ENCODE measurements at places on chromosomes 4 and X.

DNA sequence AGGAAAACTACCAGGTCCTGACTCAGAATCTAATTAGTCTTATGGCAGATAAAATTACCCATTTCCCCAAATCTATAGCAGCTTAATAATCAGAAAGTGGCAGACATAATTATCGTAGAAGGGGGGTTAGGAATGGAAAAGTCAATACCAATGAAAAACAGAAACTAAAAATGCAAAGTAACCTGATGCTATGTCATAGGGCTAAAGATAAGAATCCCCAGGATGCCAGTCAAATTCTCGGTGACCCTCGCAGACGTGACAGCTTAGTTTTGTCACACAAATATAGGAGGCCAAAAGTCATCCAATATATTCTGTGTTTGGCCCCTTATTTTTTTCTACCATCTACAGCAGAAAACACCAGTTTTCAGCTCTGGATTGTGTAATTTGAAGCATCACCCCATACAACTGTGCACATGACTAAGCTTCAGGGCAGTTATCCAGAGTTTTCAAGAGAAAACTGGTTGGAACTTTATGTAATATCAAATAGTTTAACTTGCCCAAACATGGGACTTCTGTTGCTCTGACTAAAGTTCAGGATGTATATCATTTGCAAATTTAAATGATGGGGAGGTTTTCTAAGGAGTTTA lies 30.9 kb downstream of the RASSF6 start:
- DNase-seq: no peak

DNA sequence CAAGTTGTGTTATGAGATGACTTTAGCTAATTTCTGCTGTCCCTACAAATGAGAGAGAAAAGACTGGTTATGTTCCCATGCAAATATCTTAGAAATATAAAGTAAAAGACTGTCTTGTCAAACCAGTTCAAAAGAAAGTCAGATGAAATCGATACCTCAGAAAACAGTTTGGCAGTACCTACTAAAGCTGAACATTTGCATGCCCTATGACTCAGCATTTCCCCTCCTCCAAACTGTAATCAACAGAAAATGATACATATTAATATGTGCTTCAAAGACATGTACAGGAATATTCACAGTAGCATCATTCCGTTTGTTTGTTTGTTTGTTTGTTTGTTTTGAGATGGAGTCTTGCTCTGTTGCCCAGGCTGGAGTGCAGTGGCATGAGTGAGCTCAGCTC lies 90.3 kb downstream of the ARX start:
- no peak for DNase-seq

GRCh38 chrX:3244955-3245354 lies 101.5 kb downstream of the MXRA5 start:
- DNase-seq: no peak

DNA sequence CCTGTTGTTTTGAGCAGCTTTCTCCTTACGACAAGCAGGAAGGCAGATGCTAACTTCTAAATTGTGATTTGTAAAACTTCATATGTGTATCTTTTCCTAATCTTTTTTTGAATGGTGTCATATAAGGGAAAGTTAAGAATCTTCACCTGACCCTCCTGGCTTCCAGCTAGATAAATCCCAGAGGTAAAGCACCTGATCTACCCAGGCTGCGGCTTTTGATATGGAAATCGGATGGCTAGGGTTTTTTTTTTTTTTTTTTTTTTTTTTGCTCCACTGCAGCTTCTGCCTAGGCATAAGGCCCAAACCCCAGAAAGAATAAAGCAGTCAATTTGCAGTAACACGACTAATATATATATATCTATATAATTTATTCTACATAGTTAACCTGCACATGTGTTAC lies 10.0 kb downstream of the MAB21L2 start:
- DNase-seq: no peak

DNA sequence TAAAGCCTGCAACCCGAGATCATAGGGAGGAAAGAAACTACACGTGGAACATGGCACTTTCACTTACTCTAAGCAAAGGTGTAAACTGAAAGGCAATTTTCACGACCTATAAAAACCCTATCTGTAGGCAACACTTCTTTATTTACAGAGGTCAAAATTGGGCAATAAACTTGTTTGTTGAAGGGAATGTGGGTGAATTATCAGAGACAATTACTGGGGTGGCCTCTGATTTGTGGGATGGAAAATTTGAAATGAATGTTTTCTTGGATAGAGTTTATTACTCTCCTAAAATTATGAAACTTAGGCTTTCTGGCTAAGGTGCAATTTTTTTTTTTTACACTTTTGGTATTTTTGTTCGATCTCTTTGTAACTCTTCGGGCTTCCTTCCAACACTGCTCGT lies 734.1 kb upstream of the TENM3 start:
- DNase-seq: no peak

GRCh38 chr4:70746179-70746839 lies 24.5 kb downstream of the RUFY3 start:
- no peak for DNase-seq

DNA sequence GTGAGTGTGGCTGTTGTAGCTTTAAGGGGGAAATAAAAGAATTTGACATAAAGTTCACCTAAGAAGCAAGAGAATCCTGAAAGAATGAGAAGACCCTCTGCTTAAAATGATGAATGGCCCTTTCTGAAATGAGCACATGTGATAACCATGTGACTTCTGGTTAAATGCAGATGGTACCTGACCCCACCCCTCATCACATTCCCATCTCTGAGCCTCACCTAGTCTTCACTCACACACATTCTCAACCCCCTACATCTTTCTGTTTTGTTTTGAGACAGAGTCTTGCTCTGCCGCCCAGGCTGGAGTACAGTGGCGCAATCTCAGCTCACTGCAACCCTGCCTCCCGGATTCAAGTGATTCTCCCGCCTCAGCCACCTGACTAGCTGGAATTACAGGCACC lies 31.5 kb downstream of the SEPTIN6 start:
- DNase-seq: no peak

- no peak for DNase-seq
These were observed 833.6 kb downstream of the CCSER1 start for GRCh38 chr4:90960840-90961239.

GRCh38 chr4:15375667-15376066 lies 52.2 kb upstream of the C1QTNF7 start:
- no peak for DNase-seq

All from activated CD8-positive, alpha-beta memory T cell treated with anti-CD3 and anti-CD28 coated beads for 4 hours (primary cell).